ENCODE measurements at places on chromosomes 1 and 21. TPM values are rescaled to one million over a fixed set of nuclear protein-coding genes. Genes with fewer than 3 reads are reported as not detected.
A peak's percentile ranks its signal among the peaks of the same experiment; 100 is the strongest.

Gene CR1L
- not detected for total RNA-seq

Gene RO60
- 130 TPM for total RNA-seq

Gene OR10J1
- not detected for total RNA-seq

Gene CYP4X1
- 0.29 TPM for total RNA-seq

Gene NBL1
- 10.9 TPM for total RNA-seq

Gene CFHR1
- 0.22 TPM for total RNA-seq

Gene UTS2
- total RNA-seq, result not detected

Gene SLC44A3
- total RNA-seq, result not detected

GRCh38 chr1:71521655-71522264 is 440.9 kb upstream of the ZRANB2 start:
- peak; percentile 8 for DNase-seq

DNA sequence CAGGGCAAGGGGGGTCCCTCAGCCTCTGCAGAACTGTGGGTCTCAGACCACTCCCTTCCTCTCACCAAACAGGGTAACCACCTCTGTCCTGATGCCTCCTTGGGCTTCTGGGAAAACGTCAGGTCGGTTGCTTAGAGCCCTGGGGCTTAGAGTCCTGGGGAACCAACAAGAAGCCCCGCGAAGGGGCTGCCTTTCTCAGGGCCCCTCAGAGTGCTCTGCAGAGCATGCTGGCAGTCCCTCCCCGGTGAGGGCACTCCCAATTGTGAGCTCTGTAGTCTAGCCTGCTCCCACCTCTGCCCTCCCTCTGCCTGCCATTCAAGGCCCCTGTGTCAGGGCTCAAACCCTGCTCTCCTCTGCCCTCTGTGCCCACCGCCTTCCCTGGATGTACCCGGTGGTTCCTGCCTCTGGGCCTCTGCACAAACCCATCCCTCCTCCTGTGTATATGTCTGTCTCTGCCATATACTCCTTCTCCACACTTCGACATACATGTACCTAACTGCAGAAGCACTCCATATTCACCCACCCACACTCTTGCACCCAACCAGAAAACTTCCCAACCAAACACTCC is 92.3 kb downstream of the DMRTB1 start:
- DNase-seq, result no peak

GRCh38 chr1:89295187-89295586 is 22.5 kb upstream of the GBP5 start:
- DNase-seq, result no peak

DNA sequence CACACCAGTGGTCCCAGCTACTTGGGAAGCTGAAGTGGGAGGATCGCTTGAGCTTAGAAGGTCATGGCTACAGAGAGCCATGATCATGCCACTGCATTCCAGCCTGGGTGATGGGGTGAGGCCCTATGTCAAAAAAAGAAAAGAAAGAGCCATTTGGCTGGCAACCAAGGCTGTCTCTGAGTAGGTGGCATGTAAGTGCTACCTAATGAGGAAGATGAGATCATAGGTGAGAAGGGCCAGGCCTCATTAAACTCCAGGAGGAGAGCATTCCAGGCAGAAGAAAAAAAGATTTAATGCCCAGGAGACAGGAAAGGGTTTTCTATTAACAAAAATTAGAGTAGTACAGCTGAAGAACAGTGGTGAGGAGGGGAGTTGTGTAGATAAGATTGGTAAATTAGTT is 103.4 kb upstream of the ZNF678 start:
- DNase-seq, result peak; percentile 13

DNA sequence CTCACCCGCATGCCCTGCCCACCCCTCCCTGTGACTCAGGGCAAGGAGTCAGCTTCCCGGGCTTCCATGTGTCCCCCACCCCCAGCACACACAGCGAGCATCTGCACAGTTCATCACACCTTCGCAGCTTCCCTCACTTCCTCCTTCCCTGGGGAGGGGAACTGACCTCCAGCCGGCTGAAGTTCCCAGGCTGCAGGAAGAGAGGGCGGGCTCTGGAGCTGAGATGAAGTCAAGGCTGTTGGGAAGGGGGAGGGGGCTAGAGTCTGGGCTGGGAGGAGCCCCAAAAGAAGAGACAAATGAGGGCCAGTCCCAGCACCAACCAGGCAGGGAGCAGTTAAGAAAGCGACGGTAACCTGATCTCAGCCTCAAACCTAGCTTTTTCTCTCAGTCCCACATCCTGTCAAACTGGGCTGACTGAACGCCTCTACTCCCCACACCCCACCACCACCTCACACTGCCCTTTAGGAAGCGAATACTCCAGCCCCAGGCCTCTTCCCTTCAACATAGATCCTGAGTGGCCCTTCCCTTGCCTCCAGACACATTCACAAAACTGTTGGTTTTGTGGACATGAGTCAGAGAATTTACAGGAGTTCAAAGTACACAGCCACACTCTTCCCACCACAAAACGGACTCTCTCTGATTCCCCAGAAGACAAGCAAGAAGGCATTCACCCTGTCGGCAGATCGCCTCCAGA is 1.8 kb downstream of the RHOC start:
- DNase-seq, result peak; percentile 98

DNA sequence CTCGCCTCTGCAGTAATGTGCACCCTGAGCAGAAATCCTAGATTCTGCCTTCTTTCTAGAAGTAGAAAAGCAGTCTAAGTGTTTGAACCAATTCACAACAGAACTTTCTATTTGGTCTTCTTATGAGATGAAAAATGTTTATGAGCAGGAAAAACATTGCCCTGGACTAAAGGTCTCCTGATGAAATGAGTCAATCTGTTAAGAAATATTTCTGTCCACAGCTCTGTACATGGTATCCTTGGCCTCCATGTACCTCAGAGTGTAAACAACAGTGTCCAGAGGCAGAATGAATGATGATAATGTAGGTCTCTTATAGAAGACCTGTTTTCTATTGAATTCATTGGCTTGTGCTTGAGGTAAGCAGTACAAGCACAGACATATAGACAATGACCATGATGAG is 6.2 kb upstream of the APCS start:
- no peak for DNase-seq

DNA sequence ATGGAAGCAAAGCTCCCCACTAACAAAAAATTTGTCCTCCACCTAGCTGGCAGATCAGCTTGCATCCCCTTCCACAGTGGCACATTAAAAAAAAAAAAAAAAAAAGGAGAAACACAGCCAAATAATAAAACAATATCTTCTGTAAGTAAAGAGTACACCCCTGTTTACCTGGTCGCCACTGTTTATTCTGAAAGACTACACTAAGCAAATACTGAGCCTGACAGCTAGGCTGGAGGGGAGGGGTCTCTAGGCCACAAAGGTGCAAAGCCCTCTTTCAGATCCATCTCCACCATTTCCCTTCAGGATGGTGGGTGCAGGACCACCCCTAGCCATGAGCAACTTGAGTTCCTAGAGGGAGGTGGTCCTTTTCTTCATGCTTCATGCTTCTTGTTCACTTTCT is 22.8 kb upstream of the SLC45A3 start:
- no peak for DNase-seq

- DNase-seq, result peak; percentile 98
Observed at GRCh38 chr1:170707959-170708655, 44.2 kb downstream of the PRRX1 start.

- no peak for DNase-seq
Observed at GRCh38 chr1:85168884-85169283, 31.9 kb downstream of the SYDE2 start.

DNA sequence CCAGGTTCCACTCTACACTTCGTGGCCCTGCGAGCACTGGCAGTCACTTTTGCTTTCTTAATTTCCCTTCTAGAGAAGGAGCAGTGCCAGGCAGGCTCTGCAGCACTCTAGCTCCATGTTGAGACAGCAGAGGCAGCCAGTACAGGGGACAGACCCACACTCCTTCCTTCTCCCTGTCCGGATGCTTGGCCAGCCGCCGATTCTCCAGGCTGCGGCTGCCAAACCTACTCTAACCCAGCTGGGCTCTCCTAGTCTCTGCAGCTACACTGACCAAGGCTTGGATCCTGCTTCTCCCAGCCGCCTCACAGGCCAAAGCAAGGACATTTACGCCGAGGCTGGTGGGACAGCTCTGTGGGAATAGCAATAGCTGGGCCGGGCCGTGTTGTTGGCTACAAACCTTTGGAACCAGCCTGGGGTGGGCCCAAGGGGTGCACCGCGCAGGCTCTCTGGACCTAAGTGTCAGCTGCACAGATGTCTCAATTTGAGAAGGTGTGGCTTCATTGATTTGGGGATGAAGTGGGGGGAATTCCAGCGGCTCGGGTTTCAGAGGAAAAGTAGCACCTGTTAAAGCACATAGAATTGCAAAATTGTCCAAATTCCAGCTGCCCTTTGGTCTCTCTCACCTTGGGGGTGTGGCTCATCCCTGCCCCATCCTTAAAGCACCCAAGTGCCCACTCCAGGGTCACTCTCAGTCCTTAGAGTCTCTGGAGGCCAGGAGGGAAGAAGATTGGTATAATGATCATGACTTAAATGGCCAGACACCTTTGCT is 3.2 kb downstream of the BARHL2 start:
- no peak for DNase-seq

- peak; percentile 51 for DNase-seq
Observed at GRCh38 chr1:91555821-91556531, 55.3 kb downstream of the CDC7 start.

DNA sequence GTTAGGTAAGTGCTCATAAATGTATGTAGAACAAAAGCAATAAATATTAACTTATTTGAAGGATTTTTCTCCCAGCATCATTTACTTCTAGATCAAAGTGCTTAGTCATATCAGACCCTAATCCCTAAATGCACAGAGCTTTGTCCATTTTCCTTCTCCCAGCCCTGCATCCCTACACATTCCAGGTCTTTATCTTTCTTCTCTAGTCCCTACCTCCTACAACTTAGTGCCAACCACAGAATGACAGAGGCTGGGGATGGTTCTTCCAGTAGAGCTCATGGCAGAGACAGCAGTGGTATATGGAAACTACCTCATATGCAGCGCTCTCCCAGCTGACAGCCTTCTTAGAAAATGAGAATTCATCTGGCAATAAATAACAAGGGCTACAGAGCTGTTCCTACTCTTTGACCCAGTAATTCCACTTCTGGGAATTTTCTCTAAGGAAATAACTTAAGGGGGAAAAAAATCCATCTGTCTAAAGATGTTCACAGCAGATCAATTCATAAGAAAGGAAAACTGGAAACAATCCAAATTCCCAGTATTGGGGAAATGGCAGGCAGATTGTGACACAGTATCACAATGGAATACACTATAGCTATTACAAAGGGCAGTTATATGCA is 62.9 kb upstream of the ROR1 start:
- DNase-seq, result no peak

DNA sequence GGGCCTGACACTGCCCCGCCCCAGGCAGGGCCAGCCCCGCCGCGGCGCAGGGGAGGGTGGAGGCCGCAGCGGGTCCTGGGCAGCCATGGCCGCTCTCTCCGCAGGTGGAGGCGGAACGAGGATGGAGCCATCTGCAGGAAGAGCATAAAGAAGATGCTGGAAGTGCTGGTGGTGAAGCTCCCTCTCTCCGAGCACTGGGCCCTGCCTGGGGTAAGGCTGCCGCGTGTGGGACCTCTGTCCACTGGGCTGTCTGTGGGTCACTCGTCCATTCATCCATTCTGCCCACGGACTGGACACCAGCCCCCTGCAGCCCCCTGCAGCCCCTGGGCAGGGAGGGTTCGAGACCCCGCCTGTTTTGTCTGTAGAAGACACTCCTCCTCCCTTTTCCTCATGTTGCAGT is 18.4 kb upstream of the LRRC3 start:
- no peak for DNase-seq

DNA sequence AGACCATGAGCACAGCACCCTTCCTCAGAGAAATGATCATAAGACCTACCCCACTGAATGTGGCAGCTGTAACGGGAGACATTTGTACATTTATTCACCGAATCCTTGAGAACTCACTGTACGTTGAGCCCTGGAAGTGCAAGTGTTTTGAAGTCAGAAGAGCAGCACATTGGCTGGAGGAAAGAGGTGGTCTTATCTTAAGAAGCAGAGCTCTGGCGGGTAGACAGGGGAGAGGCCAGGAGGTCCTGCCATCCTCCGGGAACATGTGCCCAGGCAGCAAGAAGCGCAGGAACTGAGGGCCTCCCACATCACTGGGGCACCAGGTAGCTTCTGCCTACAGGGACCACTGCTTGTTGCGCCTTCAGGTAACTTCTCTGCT is 169.2 kb upstream of the IRF2BP2 start:
- no peak for DNase-seq

DNA sequence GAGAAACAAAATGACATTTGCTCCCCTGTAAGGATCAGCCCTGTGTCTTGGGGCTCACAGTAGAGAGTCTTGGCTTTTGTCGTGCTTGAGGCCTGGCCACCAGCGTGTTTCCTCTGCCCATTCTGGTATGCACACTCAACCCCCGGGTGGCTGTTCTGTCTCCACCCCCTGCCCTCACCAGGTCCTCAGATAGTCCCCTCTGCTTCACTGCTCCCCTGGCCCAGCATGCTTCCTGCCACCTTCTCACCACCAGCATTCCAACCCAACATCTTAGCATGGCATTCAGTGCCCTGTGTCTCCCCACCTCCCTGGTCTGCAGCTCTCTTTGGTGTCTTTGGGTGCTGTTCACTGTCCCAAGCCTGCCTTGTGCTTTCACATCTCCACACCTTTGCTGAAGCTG is 16.2 kb downstream of the ZNF362 start:
- no peak for DNase-seq

- DNase-seq, result no peak
Observed at GRCh38 chr1:210949039-210949438, 184.9 kb downstream of the KCNH1 start.

- no peak for DNase-seq
Observed at GRCh38 chr1:210214573-210215409, 17.8 kb upstream of the SERTAD4 start.
